DMS153 (cell line): ENCODE measurements at places on chromosomes 5 and 9.
A peak's percentile ranks its signal among the peaks of the same experiment; 100 is the strongest.

GRCh38 chr5:6773342-6774035 lies 60.3 kb downstream of the TENT4A start:
- DNase-seq: peak; percentile 85

GRCh38 chr5:14048434-14048833 lies 94.7 kb upstream of the TRIO start:
- DNase-seq: no peak

- no peak for DNase-seq
These were observed 12.1 kb upstream of the BARX1 start for GRCh38 chr9:93967020-93967803.

GRCh38 chr5:143037708-143038107 lies 267.5 kb downstream of the ARHGAP26 start:
- DNase-seq: no peak

DNA sequence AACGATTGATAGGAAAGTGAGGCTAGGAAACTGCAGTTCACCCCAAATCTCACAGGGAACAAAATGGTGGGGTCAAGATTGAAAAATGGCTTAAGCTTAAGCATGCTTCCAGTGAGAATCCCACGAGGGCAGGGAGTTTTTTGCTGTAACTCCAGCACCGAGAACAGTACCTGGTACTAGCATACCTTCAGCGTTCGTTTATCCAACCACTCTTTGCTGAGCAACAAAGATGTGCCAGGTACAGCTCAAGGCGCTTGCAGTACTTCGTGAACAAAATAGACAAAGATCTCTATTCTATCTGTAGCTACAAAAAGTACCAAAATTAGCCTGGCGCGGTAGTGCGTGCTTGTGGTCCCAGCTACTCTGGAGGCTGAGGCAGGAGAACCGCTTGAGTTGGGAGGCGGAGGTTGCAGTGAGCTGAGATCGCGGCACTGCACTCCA lies 778 bp upstream of the PPP6C start:
- no peak for DNase-seq

GRCh38 chr5:35478856-35479682 lies 138.6 kb upstream of the SPEF2 start:
- peak; percentile 4 for DNase-seq

DNA sequence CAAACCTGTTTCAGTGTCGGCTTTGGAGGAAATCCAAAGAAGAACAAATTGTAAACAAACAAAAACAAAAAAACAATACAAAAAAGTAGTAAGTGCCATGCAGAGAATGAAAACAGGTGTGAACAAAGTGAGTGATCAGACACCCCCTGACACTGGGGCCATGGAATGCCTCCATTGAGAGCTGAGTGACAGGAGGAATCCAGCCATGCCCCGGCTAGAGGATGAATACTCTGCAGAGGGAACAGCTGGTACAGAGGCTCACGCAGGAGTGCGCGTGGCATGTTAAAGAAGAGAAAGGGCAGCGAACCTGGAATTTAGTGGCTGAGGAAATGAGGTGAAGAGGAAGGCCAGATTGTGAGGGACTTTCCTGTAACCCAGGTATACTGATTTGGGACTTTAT lies 15.5 kb upstream of the CCNJL start:
- no peak for DNase-seq

GRCh38 chr9:109652112-109652511 lies 127.9 kb upstream of the PALM2AKAP2 start:
- no peak for DNase-seq

DNA sequence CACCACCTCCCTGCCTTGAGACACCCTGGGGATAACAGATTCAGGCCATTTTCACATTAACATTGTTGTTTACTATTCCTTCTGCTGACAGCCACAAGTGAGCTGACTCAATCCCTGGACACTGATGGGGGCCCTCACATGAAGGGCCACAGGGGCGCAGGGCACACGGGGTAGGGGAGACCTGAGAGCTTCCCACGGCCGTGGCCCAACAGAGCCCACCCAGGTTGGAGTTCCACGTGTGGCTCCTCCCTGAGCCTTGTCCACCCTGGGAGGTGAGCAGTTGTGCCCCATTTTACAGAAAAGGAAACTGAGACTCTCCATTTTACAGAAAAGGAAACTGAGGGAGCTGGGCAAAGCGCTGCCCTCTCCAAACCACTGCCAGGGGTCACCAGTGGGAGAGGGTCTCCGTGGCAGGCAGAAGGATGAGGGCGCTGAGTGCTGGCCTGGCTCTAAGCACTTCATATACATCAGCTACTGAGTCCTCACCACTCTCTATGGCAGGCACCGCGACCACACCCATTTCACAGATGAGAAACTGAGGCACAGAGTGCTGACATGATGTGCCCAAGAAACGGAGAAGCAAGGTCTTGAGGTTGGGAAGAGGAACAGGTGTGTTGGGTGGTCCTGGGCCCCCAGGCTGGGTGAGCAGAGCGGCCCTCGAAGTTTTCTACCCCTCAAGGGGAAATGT lies 2.3 kb downstream of the NINJ1 start:
- DNase-seq: no peak

GRCh38 chr9:135147474-135147805 lies 60.0 kb downstream of the OLFM1 start:
- DNase-seq: no peak

GRCh38 chr5:160369990-160370712 lies at the start of gene C1QTNF2:
Gene C1QTNF2, minus strand, starts transcription at chr5:160370626. Its CDS starts 15,615 bp downstream, at chr5:160355011.
- no peak for DNase-seq

GRCh38 chr9:94697972-94698581 lies 28.4 kb upstream of the AOPEP start:
- DNase-seq: peak; percentile 31

DNA sequence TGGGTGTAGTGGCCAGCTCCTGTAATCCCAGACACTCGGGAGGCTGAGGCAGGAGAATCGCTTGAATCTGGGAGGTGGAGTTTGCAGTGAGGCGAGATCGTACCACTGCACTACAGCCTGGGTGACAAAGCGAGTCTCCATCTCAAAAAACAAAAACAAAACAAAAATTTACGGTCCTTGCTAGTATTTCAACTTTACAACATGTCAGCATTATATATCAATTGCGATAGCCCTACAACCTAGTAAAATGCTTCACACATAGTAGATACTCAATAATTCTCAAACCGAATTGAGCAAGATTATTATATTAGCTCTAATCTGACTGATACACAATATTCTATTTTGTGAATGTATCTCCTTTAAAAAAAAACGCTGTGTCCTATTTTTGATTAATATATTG lies 1411.0 kb upstream of the WWC1 start:
- no peak for DNase-seq

DNA sequence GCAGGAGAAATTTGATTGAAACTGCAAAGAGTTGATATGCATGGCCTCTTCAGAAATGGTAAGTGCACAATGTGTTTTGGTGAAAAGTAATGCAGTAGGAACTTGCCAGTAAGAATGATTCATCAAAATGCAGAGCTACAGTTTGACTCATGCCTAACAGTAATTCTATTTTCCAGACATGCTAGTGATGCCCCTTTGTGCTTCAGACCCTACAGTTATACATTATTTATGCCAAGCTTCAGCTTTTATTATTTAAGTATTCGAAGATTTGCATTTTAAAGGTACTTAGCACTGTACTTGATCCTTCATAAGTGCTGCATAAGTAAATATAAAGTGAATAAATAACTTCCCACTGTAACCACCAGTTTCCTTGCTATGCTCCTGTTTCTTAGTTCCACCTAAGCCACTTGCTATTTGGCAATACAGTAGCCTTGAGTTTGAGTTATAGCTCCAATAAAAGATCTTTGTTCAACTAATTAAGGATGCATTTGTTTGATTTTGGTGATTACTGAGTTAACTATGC lies 3.6 kb upstream of the SPATA31E1 start:
- DNase-seq: no peak

DNA sequence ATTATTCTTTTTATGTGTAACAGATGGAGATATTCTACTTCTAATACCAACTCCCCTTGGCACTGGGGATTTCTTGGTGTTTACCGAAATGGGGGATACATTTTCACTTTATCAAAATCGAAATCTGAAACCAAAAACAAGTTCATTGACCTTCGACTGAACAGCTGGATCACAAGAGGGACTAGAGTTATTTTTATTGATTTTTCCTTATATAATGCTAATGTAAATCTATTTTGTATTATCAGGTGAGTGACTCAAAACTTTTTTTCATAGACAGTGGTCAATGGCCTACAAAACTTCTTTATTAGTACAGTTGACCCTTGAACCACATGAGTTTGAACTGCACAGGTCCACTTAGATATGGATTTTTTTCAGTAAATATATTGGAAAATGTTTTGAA lies 10.2 kb downstream of the PKD2L2 start:
- DNase-seq: no peak

DNA sequence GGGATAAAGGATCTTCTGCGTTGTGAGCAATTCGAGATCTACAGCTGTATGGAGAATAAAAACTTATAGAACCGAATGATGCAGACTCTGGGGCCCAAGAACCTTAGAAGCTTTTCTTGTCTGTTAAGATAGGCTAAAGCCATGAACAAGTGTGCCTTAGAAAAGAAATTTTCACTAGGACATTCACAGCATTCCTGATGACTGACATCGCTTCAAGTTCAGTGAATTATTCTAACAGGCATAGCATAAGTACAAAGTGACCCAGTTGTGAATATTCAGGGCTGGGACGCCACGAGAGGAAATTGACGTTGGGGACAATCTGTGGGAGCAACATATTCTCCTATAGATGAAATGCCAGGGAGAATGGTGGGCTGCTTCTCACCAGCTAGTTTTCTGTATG lies 32.0 kb upstream of the PANK3 start:
- no peak for DNase-seq
